ENCODE measurements at places on chromosomes 3 and 15.

DNA sequence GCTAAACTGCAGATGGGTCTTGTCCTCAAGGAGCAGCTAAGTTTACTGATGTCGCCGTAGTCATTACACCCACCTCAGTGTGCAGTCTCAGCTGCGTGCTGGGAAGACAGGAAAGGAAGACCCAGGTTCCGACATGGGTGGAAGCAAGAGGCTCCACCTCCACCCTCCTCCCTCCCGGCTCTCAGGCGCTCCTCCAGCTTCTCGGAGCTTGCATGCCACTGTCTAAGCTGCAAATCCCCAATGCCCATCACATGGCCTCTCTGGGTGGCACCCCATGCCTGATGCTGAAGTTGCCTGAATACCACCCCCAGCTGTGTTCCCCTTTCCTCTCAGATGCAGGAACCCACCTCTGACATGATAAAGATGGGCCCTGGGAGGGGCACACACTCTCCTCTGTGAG, 58.5 kb downstream of the MGLL start:
- no peak for DNase-seq

- no peak for DNase-seq
These were observed 39.9 kb upstream of the PARL start for GRCh38 chr3:183924543-183924942.

DNA sequence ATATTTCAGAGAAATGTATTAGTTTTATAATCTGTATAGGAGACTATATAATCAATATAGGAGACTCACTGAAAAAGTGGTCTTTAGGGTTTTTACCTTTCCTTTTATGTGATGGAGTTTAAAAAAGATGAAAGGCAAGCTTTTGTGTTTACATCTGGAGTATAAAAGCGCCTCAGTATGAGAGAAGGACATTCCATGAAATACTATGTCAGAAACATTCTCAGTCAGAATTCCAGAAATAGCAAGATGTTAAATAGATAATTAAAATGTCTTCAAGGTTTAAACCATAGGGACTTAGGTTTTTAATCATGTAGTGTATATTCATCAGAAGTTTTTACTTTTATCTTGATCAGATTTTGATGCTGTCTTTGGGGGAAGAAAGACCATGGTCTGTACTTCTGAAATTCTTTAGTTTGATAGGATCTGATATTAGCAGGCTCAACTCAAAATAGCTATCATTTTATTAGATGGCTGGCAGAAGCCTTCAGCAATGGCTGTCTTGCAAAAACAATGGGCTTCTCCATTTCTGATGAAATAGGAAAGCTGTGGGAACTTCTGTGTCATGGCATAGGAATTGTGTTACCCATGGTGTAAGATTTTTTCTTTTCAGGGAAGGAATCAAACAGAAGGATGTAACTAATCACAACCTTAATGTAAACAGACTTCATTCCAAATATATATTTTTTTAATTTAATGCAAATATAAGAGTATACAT, 209.6 kb upstream of the PLSCR5 start:
- DNase-seq: no peak

DNA sequence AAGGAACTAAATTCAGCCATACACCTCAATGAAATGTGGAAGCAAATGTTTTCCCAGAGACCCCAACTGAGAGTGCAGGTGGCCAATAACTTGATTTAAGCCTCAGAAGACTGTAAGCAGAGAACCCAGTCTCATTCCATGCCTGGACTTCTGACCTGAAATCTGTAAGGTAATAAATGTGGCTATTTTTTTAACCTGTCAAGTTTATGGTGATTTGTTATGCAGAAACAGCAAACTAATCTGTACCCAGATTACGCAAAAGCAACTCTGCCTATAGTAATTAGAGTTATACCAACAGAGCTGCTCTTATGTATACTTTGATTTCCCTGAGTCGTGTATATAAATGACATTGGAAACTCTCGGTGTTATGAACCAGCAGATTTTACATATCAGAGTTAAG, 534.0 kb upstream of the NAALADL2 start:
- no peak for DNase-seq

- no peak for DNase-seq
These were observed 464.9 kb downstream of the TAFA4 start for GRCh38 chr3:68467465-68467864.

GRCh38 chr15:52227456-52227855, 36.3 kb upstream of the GNB5 start:
- DNase-seq: peak; percentile 36

DNA sequence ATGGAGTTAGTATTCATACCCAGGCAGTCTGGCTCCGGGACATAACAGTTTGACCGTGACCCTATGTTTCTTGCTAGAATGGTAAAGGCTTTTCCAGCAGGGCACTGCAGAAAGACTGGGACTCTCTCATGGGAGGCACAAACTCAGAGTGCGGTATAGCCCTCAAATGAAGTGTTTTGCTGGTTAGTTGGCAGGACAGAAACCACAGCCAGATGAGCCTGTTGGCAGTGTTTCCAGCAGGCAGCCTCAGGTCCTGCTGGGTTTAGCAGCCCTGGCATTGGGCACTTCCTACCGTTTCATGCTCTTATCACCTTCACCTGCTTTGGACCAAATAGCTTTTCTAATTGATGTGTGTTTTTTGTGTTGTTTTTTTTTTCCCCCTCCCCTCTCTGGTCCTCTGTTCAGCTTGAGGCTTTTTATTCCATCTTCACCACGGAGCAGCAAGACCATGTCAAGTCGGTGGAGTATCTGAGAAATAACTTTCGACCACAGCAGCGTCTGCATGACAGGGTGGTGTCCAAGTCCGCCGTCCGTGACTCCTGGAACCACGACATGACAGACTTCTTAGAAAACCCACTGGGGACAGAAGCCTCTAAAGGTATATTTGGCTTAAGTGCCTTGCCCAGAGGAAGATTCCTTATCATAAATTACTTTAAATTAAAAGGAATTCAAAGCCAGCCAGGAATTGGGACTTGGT, 205.6 kb downstream of the FEZF2 start:
- DNase-seq: no peak

DNA sequence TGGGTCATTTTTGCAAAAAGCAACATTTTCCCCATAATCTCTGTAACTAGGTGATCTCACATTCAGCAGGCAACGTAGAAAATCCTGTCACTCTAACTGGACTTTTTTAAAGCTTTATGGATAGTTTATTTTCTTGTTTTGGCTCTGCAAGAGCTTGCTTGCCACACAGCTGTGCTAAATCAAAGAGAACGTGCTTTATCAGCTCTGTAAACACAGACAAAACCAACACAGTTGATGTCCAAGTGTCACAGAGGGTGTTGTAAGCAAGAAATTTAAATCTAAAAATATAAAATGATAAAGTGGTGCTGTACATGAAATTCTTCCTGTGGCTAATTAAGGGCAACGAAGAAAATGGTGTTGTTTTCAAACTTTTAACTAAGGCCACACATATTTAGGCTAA, 97.5 kb upstream of the STAC start:
- DNase-seq: no peak

DNA sequence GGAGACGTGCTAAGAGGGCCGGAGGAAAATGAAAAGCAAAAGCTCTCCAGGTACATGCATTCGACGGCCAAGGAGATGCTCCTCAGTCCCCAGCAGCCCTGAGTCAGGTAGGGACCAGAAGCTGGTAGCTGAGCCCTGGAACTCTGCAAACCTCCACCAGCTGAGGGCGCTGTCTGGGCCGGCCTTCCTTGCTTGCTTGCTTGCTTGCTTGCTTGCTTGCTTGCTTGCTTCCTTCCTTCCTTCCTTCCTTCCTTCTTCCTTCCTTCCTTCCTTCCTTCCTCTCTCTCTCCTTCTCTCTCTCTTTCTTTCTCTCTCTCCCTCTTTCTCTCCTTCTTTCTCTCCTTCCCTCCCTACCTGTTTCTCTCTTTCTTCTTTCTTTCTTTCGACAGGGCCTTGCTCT, 94.6 kb upstream of the RASGRF1 start:
- no peak for DNase-seq

DNA sequence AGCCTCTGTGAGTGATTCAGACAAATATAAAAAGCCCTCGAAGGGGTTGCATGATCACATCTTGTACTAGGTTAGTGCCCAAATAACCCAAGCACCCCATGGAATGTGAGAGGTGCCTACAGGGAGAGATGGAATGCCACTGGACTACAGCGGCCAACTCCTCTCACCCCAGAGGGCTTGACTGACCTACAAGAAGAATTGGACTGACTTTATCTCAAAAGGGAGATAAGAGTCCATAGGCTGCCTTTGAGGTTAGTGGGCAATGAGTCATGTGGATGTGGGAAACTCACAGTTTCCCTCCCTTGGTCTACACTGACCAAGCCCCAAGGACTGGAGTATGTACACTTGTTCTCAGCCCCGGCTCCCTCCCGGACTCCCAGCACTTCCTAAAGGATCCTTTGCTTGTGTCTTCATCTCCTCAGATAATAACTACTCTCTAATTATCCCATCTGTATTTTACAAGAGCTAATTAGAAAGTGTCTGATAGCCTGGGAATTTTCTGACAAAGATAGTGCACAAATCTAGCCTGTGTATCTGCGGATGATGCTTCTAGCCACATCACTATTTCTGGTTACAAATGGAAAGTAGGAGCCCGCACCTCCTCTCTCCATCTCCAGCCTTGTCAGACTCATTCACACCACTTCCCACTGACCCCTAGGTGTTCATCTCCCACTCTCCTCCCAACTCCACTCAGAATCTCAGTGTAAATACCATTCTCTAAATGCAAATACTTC, 547.8 kb upstream of the TBL1XR1 start:
- DNase-seq: no peak

- no peak for DNase-seq
These were observed 33.7 kb downstream of the SLC24A1 start for GRCh38 chr15:65655457-65655856.

GRCh38 chr3:81789691-81790090, 28.2 kb upstream of the GBE1 start:
- no peak for DNase-seq

DNA sequence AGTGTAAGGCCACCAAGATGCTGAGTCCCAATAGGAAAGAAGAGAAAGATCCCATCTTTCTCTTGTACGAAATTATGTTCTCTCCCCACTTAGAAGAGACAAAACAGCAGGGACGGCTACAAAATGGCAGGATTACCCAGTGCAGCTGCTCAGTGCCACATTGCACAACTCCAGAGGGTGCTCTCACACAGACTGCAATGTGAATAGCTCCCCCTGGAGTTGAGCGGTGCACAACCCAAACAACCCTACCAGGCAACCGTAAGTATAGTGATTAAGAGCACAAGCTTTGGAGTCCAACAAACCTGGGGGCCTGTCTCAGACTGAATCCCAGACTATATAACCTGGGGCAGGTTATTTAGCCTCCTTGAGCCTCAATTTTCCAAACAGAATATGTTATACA, 3.1 kb upstream of the BHLHE40 start:
- DNase-seq: no peak

- DNase-seq: no peak
These were observed 128.3 kb downstream of the ATP10A start for GRCh38 chr15:25734680-25735355.

- DNase-seq: no peak
These were observed 371.4 kb downstream of the ROBO2 start for GRCh38 chr3:77411334-77411733.

DNA sequence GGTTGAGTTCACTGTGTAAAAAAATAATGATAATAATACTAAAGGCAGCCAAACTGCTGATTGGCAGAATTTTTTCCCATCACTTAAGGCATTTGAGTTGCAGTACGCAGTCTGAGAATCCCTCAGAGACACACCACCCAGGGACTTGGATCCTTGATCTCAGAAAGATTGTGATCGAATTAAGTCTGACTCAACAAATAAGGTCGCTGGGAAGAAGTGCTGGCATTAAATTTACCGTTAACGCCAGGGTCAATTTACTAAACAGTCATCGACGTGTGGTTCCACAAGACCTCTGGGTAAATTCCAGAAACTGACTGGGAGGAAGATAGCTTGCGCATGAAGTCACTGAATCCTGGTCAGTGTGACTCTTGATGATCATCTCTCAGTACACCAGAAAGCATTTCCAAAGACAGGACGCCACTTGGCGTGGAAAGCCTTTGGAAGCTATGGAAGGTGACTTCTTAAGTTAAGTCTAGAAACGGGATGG, 48.3 kb upstream of the CGNL1 start:
- DNase-seq: no peak

GRCh38 chr3:126015075-126015474, 46.1 kb downstream of the ROPN1B start:
- no peak for DNase-seq
